ENCODE measurements at places on chromosomes 7 and 10.
A peak's percentile ranks its signal among the peaks of the same experiment; 100 is the strongest.

GRCh38 chr10:79380946-79381721, 33.9 kb downstream of the PPIF start:
- peak; percentile 32 for DNase-seq

DNA sequence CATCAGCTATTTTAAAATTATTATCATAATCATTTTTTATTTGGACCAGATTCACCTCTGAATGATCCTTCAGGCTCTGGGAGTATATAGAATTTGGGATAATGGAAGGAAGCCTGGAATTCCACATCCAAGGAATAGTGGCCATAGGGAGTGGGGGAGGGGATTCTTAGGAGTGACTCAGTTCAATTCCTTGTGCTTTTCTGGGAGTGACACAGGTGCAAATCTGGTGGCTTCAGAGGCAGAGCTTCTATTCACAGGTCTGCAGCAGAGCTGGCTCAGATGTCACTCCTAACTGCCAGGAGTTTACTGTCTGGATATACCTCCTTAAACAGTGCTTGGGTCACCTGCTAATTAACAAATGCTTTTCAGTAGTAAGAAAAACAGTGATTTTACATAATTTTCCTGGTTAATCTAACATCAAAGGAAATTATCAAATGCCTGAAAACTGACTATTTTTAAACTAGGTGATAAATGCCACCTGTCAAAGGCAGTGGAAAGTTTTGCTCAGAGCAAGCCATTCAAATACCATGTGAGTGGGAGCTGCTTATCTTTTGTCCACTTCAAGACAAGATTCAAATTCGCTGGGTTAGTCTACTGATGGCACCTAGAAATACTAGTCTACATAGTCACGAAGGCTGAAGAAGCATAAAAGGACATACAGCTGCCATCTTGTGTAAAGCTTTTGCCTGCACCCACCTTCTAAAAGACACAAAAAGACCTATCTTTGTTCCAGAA, 106.7 kb upstream of the LAMB4 start:
- no peak for DNase-seq

- DNase-seq, result no peak
Observed at GRCh38 chr10:28363376-28363775, 60.5 kb upstream of the MPP7 start.

DNA sequence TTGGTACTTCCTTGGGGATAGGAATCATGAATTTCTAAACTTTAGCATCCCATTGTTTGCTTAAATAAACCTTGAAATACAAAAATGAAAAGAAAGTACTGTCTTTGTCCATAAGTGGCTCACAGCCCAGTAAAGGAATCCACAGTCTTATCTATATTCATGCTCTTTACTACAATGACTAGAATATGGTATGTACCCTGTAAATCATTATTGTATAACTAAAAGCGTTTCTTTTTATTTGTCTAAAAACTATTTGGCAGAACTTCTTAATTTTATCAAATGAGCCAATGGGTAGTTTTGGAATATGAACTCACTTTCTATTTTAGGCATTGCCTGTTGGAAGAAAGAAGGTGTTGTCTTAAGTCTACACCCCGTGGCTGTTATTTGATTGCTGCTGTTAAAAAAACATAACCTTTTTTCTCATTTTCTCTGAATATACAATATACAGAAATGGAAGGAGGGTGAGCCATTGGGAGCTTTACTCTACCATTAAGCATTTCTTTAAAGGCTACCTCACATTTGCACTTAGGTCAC, 12.4 kb upstream of the STRIP2 start:
- no peak for DNase-seq

GRCh38 chr7:55134786-55135185, 116.0 kb downstream of the EGFR start:
- DNase-seq, result no peak

DNA sequence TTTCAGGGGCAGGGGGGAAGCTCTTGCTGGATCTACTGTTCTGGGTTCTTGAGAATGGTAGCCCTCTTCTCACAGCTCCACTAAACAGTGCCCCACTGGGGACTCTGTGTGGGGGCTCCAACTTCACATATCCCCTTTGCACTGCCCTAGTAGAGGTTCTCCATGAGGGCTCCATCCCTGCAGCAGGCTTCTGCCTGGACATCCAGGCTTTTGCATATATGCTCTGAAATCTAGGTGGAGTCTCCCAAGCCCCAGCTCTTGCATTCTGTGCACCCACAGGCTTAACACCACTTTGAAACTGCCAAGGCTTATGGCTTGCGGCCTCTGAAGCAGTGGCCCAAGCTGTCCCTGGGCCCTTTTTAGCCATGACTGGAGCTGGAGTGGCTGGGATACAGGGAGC, 150.7 kb downstream of the LRMDA start:
- DNase-seq, result no peak

- no peak for DNase-seq
Observed at GRCh38 chr7:1642291-1642731, 27.8 kb upstream of the ELFN1 start.

DNA sequence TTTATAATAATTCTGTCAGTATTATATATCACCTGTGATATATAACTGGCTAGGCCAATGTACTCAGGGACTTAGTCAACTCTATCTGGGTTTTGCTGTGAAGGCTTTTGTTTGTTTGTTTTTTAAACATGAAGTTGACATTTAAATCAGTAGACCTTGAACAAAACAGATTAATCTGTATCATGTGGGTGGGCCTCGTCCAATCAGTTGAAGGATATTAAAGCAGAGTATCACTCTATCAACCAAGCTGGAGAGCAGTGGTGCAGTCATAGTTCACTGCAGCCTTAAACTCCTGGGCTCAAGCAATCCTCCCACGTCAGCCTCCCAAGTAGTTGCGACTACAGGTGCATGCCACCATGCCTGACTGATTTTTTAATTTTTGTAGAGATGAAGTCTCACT, 870.2 kb downstream of the TYW1 start:
- DNase-seq, result no peak

DNA sequence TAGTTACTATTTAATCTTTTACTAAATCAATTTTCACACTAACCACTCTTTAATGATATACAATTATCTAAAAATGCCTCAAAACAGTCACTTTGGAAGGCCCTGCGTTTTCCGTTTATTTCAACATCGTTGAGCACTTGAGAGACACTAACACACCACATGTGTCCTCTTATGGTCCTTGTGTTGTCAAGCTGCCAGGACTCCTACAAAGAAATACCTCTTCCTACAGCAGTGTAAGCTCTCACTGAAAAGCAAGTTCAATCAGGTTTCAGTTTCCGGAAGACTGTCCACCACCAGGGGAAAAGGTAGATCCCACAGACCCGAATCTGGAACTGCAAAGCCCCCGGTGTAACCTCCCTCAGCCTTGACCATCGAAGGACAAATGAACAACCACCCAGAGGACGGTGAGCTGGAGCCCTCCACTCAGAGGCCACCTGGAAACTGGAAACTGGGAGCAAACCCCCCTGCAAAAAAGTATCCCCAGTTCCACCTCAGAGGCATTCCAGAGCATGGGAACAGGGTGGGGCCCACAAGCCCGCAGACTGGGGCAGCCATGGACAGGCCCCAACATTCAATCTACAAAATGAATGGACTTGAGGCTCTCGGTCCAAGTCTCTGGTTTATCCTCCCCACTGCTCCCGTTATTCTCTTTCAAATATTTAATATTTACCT, 37.6 kb downstream of the KCNH2 start:
- peak; percentile 36 for DNase-seq

- no peak for DNase-seq
Observed at GRCh38 chr10:15182540-15183207, 14.2 kb upstream of the NMT2 start.

- no peak for DNase-seq
Observed at GRCh38 chr7:27159266-27160144, 3.0 kb upstream of the HOXA7 start.

- no peak for DNase-seq
Observed at GRCh38 chr7:95845007-95845406, 72.7 kb downstream of the DYNC1I1 start.
